ENCODE measurements at places on chromosomes 1 and 21. TPM values are rescaled to one million over a fixed set of nuclear protein-coding genes. Genes with fewer than 3 reads are reported as not detected.
A peak's percentile ranks its signal among the peaks of the same experiment; 100 is the strongest.

DNA sequence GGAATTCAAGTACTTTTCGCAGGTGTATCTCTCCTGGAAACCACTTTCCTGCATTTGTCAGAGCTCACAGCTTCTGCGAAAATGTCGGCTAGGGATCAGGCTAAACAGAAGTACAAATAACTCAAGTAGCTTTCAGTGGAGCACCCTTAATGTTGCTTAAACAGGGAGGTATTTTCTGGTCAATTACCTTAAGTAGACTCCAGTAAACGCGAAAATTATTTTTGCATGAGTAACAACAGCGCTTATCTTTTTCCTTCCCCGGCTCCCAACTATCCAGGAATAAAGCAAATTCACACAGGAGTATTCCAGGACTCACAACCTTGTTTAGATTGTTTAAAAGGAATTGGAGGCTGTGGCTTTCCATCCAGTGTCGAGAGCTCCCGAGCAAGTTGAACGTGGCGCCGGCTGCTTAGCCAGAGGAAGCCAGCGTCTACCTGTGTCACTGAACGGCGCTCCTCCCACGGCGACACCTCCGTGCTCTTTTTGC is 7.3 kb upstream of the SIM2 start:
- DNase-seq = no peak

DNA sequence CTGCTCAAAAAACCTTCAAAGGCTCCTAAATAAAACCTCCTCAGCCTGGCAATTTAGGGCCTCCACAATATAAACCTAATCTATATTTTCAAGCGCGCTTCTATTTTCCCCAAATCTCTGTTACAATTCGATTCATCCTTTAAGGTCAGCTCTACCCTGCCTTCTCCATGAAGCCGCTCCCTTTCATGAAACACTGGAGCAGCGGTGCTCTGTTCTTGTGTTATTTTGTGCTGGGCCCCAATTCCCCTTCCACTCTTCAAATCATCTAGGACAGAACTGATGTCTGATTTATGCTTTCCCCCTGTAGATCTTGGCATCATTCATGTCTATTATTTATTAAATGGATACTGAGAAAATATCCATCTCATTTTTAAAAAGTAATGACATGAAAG is 6.9 kb downstream of the ERRFI1 start:
- no peak for DNase-seq

DNA sequence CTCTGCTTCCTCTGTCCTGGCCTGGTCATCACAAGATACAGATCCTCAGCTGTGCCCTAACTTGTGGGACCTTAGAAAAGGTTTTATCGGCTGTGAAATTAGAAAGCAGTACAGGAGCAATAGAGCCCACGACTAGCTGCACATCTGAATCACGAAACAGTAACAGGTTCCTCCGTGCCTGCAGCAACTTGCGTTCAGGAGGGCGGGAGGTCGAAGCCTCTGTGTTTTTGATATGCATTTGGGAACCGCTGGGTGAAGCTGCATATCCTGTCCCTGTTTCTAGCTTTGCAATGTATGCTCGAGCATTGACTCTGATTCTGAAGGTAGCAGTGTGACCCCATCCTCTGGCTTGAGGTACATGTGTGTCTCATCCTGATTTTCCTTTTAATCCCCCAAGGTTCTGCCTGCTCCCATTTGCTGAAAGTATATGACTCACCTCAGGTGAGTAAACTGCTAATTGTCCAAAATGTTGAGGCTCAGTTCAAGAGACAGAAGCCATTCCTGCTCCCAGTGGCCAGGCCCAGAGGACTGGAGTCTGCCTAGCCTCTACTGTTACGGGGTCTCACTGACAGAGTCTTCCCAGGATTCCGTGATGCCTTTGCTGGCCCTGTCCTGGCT is 44.3 kb downstream of the SCCPDH start:
- DNase-seq = no peak

DNA sequence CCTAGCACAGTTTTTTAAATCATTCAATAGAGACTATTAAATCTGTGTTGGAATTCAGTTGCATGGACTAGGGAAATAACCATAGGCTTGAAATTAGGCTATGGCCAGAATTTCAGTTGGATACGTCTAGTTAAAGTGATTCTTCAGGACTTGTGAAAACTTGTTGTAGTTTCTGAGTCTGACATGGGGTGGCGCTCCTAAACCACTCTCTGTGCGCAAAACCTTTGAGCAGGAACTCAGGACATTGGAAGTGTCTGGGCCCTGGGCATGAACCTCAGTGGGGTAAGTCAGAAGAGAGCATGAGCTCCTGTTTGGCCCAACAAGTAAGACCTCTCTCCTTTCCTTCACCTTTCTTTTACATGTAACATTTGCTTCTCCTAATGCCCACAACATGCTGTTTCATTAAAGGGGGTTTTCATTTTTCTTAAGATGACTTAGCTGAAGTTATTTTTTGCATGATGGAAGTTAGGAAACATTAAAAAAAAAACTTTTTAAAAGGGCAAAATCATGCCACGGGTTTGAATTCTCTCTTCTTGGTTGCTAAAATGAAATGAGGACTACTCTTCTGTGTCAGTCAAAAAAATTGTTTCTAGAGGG is 17.1 kb upstream of the CCDC190 start:
- no peak for DNase-seq

DNA sequence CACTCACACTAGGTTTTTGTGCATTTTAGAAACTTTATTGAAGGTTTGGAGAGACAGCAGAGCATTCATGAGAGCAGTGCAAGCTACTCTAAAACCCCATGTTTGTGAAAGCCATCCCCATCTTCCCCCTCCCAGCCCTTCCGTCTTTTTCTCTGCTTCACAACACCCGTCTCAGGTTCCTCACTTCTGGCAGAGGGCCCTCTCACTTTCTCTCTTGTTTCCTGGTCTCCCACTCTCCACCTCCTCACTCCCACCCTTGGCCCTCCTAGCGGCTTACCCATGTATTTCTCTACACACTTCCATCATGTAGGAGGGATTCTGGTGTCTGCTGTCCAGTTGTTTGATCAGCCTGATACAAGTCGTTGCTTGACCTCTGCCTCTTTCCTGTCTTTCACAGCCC is 92.7 kb downstream of the LRRC8C start:
- DNase-seq = no peak

DNA sequence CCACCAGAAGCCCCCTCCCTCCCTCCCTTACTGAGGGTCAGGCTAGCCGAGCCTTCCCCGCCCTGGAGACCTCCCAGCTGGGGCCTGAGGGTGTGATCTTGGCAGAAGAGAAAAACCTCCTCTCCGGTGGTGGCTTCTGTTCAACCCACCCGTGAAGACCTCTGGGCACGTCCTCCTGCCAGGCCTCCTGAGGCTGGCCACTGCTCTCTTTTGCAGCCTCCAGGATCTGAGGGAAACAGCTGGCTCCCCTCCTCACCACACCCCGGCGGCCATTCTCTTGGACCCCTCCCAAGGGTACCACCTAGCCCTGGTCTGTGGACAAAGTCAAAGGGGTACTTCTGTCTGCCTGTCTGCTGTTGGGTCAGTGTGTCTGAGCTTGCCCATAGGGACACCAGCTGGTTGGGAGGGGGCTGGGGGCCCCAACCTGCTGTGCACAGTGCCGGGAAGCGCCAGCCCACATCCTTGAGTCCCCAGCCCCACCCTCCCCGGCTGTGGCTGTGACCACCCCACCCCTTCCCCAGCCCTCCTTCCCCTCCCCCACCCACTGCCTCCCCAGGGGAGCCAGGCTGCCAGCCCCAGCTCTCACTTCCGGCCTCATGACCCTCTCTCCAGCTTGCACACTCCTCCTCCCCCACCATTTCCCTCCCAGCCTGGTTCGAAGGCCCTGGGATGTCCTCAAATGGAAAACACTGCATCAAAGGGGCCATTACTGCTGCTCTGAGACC is 48.1 kb downstream of the AHDC1 start:
- no peak for DNase-seq

- no peak for DNase-seq
Observed at GRCh38 chr1:232127190-232127589, 500.6 kb downstream of the DISC1 start.

DNA sequence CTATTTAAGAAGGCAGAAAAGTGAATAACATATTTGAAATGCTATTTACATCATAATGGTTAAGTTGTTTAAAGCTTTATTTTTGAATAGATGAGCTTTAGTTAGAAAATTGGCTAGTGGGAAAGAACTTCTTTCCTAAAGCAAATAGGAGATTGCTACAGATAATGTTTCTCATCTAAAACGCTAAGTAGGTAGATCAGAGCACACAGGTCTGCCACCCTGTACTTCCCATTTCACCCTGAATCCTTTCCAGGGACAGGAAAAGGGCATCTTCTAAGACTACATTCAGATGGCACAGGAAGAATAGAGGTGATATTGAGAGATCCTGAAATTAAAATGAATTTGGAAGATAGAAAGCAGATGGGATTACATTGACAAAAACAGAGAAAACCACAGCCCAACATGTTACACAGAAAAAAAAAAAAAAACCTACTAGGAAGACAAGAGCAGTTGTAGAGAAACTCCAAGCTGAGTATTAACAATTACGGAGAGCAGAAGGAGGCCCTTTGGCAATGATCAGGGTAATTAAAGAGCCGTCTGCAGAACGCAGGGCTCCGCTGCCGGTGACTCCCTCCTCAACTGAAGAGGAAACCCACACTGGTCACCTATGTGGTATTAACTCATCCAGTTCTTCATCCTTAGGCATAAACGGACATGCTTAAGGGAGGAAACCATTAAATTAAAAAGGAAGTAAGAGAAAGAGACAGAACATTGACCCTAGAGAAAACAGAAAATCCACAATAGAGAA is 53.6 kb upstream of the MAP10 start:
- DNase-seq = no peak

DNA sequence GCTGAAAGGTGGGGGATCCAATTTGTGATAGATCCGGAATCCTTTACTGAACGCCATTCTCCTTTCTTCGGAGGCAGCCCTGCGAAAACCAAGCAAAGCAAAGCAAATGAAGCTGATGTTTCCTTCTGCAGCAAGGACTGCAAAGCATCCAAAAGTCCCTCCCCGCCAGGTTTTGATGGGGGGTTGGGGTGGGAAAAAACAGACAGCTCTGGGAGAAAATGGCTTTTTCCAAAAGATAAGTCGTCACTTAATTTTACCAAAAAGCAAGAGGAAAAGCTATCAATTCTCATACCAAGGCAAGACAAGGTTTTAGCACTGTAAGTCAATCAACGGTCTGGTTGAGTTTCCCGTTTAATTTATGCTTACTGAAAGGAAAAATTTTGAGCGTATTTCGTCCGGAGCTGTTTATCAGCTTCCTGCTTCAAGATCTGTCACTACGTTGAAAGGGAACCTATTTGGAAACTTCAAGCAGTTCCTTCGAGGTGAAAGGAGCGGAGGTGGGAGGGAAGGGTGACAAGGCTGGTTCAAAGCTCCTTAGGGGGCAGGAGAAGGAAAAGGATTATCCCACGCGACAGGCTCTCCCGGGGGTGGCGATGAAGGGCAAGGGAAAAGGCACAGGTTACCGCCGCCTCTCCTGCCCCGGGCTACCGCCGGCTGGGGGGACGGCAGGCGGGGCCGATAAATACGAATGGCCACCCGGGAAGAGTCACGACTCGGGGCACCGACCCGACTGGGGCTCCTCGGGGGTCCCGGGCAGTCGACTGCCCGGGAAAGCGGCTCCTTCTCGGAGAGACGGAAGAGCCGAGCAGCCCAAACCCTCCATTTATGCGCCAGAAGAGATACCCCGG is 750 bp downstream of the SYNJ1 start:
- peak; percentile 61 for DNase-seq

DNA sequence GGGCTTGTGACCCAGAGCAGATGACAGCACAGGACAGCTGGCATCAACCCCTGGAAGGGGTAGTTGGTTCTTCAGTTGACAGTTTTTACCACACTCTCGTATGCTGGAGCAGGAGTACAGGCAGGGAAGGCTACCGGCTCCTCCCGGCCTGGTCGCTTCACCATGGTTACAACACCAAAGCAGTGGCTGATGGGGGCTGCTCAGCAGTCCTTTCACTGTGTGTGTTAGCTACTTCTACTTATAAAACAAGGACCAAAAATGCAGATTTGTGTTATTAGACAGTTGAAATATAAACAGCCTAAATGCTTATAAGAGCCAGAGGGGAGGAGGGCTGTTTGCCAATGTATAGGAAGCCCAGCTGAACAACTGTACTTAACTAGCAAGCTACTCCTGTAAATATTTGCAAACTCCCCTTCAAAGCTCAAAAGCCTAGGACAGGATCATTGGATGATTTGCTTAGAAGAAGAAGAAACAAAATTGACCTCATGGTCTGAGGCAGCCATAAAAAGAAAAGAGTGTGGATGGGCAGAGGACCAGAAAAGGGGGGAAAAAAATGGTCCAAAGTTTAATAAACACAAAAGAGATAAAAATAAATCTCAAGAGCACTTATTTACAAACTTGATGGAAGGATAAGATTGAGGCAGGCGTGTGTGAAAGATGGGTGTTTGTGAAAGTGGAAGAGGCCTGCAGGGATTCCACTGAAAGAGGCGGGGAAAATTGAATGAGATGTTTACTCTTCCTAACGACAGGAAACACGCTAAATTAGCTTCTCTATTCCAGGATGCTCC is 57.1 kb downstream of the TGFB2 start:
- no peak for DNase-seq

DNA sequence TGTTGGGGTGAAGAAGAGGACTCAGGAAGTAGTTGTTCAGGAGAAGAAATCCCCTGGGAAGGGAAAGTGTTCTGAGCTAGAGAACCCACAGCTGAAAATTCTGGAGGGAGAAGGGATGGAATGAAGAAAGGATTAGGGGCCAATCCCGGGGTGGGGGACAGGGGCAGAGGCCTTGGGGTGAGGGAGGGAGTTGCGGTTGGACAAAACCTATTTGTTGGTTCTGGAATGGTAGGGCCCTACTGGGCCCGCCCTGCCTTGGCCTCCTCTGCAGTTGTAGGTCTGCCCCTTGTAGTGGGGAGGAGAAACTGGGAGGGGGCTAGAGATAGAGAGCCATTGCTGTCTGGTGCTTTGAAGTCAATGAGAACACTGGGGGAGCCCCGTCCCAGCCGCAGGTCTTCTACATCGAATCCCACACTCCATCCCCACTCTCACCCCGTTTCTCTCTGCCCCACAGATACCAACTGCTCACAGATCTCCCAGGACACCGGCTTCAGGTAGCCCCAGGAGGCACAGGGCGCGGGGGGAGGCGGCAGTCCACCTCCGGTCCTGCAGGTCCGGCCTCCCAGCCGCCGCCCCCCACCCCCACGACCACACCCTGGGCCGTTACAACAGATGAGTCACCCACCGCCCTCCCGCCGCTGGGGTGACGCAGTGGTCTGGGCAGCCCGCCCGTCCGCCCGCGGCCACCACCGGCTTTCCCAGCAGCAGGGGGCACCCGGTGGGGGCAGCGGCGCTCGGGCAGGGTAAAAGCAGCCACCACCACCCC is 1.1 kb downstream of the TAGLN2 start:
- peak; percentile 74 for DNase-seq

Gene FHAD1
- not detected for total RNA-seq

Gene TPTE
- not detected for total RNA-seq

Gene LYPD8
- not detected for total RNA-seq

Gene FCGR2B
- 14.9 TPM for total RNA-seq

Gene PRELP
- 6.4 TPM for total RNA-seq

Data from left lobe of liver (tissue), 2 donors.